ENCODE measurements at places on chromosomes 7 and 10. TPM values are rescaled to one million over a fixed set of nuclear protein-coding genes. Genes with fewer than 3 reads are reported as not detected.

Gene PSAP
- 615 TPM for total RNA-seq

Gene ALOX5
- not detected for total RNA-seq

Gene AGBL3
- total RNA-seq, result 0.41 TPM

Gene ARHGEF35
- 1.1 TPM for total RNA-seq

Gene C10orf67
- not detected for total RNA-seq

Gene KLHL7
- 28.5 TPM for total RNA-seq

Gene CCDC172
- not detected for total RNA-seq

Gene FAM237B
- not detected for total RNA-seq

Gene ZFYVE27
- 14.1 TPM for total RNA-seq

Gene NXPH1
- not detected for total RNA-seq

Gene ITPRIP
- 15.7 TPM for total RNA-seq

Gene SPDYE16
- 0.09 TPM for total RNA-seq

Gene GNAT3
- total RNA-seq, result not detected

All from fibroblast of the aortic adventitia (primary cell).